ENCODE measurements at places on chromosomes 7 and 10.
A peak's percentile ranks its signal among the peaks of the same experiment; 100 is the strongest.

DNA sequence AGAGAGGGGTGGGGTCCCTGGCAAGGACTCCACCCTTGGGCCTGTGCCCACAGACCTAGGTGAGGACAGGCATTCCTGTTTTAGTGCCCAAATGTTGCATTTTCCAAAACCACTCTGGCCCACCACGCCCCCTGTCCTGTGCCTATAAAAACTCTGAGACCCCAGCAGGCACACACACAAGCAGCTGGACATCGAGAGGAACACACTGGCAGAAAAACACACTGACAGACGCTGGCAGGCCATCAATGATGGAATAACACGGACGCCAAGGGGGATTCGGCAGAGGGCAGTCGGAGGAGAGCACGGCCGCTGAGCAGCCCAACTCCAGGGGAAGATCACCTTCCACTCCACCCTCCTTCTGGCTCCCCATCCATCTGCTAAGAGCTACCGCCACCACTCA, 386.9 kb upstream of the AUTS2 start:
- no peak for DNase-seq

DNA sequence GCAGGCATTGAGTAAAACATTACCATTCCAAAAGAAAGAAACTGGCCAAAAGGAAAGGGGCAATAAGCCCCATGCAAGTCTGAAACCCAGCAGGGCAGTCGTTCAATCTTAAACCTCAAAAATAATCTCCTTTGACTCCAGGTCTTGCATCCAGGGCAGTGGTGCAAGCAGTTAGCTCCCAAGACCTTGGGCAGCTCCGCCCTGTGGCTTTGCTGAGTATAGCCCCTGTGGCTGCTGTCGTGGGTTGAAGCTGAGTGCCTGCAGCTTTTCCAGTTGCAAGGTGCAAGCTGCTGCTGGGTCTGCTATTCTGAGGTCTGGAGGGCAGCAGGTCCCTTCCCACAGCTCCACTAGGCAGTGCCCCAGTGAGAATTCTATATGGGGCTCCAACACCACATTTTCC, 580.1 kb upstream of the AUTS2 start:
- DNase-seq: no peak

- DNase-seq: no peak
These were observed 23.0 kb downstream of the WAPL start for GRCh38 chr10:86498598-86498997.

GRCh38 chr10:62708569-62708968, 96.0 kb upstream of the ADO start:
- DNase-seq: no peak

DNA sequence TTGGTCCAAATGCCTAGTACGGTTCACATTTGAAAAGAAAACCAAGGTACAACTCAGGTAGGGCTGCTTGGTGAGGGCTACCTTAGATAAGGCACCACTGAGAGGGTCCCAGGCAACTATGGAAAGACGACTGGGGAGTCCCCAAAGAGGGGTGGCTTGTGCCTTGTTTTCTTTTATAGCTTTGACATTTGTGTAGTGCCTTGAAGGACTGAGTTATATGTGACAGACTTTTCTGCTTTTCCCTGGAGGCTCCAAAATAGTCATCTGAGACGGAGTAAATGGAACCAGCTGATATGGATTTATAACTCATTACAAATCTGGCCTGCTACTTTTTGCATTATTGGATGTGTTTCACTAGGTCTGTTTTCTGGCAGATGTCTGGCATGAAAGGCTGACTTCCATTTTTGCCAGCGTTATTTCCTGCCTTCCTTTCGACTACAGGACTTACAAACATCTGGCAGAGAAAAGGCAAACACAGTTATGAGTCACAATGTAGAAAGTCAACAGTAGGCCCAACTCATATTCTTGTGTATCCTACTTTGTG, 88.2 kb upstream of the IMMP2L start:
- no peak for DNase-seq

GRCh38 chr10:122164815-122165483, 106.1 kb upstream of the BTBD16 start:
- no peak for DNase-seq

DNA sequence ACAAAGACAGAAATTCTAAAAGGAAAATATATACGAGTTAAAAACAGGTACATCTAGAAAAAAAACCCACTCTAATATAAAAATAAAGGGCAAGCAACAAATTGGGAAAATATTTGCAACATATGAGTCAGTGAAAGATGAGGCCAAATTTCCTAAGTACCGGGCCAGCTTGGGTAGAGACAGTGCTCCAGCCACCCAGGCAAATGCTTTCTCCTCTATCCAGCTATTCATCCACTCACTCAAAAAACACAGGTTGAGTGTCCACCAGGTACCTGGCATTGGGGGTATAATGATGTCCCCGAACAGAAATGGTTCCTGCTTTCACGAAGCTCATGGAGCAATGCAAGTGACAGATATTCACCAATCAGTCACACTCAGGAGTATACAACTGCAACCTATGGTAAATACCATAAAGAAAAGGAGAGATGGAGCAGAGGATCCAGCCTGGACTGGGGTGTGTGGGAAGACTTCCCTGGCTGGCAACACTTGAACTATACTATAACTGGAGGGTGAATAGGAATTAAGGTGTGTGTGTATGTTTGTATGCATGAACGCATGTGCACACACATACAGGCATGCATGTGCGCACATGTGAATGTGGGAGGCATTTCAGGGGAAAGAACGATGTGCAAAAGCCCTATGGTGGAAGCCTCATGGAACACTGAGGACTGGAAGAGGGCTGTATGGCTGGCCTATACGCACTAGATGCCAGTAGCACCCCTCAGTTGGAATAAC, 2.3 kb downstream of the ARHGAP22 start:
- no peak for DNase-seq

GRCh38 chr7:4791738-4792536, 16.5 kb downstream of the AP5Z1 start:
- DNase-seq: no peak

- DNase-seq: no peak
These were observed 2.7 kb downstream of the PUS7 start for GRCh38 chr7:105519353-105519752.

DNA sequence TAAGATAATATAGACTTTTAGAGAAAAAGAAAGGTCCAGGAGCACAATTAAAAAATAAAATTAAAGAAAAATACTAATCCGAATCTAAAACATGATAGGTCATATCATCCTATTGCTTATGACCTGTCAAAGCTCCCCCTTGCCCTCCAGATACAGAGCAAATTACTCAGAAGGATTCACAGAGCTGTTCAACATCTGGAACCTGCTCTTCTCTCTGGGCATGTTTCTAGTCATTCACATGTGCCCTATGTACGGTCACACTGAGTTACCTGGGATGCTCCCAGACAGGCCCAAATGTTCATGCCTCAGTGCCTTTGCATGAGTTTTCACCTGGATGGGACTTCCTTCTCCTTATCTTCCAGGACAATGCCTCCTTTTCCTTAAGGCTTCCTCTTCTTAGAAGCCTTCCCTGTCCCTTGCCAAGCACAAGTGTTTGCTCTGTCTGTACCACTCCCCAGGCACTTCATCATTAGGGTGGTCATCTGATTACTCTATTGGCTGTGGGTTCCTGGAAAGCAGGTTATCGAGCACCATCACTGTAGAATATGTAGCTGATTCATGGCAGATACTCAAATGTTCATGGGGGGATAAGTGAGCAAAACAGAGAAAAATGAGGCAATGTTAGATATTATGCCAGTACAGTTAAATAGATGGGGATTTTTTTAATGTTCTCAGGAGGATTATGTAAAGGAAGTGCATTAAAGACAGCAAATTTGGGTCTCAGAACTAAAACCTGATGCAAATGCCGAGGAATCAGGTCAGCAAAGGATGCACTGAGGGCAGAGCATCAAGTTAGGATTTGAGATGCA, 12.0 kb upstream of the AOAH start:
- no peak for DNase-seq

- DNase-seq: no peak
These were observed 24.4 kb downstream of the TSPAN12 start for GRCh38 chr7:120833546-120833945.

- no peak for DNase-seq
These were observed 271.9 kb upstream of the DGKB start for GRCh38 chr7:15174485-15174884.

- no peak for DNase-seq
These were observed 573.3 kb downstream of the GALNT17 start for GRCh38 chr7:71705217-71705616.

GRCh38 chr7:70178211-70178610, 579.9 kb downstream of the AUTS2 start:
- DNase-seq: no peak

DNA sequence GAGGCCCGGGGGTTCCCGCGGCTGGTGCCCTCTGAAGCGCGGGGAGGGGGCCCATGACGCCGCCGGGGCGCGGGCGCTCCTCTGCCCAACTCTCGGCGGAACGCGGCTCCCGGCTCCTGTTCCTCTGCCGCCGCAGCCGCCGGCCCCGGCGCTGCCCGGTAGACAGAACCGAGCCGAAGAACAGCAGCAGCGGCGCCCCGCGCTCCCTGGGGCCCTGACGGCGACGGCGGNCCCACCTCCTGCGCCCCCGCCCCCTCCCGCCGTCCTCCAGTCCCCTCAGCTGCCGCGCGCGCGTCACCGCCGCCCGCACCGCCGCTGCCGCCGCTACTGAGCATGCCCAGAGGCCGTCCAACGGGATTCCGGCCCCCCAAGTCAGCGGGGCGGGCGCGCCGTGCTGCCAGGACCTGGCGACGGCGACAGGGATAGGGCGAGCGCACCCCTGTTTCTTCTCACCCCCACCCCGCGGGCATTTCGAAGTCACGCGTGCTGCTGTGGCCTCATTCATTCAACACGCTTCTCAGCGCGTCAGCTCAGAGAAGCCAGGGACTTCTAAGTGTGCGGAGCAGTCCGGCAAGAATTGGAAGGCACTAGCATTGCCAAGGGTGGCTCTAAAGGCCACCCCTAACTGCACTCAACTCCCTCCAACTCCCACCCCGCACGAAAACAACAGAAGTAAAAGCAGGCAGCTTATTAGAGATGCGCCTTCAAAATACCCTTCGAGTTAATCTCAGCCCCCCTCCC, at the start of gene IPMK:
TSS of gene IPMK (minus strand) at position 182 of the 741 bp plus-strand sequence. CDS start 283 bp downstream, outside the sequence.
- peak; percentile 85 for DNase-seq

DNA sequence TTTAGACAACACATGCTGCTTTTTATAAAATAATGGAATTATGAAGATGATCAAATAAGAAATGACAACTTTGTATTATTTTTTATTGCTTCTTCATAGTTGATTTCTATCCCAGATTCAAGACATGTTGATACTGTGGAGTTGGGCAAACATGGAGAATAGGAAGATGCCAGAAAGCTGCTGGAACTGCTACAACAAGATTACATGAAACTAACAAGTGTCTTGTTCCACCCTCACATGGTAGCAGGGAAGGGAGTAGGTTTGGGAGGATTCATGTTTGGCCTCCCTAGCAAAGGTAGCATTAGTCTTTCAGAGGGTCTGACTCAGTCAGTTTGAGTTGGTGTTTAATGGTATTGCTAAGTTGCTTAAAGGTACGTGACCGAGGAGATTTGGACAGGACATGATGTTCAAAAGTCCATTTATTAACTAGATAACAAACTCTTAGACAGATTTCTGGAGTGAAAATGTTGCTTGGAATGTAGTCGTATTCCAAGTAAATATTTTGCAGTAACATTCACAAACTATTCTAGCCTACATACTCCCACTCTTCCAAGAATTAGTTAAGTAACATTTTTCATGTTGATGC, 33.1 kb downstream of the PRR15 start:
- DNase-seq: no peak

DNA sequence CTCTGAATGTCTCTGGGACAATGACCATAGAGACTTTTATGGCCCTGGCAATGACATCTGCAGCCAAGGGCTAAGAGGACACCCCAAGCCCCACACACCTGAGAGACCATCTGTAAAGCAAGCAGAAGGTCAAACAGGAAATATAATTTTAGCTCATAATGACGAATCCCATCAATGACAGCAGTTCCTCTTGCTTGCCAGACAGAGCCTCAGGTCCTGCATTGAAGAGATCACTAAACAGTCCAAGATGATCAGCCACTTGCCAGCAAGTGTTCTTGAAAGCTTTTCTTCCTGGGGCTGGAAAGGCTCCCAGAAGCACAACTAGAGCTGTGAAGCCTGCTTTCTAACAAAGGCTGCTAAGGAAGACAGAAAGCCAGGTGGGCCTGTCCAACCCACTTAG, 993.7 kb upstream of the AUTS2 start:
- no peak for DNase-seq

DNA sequence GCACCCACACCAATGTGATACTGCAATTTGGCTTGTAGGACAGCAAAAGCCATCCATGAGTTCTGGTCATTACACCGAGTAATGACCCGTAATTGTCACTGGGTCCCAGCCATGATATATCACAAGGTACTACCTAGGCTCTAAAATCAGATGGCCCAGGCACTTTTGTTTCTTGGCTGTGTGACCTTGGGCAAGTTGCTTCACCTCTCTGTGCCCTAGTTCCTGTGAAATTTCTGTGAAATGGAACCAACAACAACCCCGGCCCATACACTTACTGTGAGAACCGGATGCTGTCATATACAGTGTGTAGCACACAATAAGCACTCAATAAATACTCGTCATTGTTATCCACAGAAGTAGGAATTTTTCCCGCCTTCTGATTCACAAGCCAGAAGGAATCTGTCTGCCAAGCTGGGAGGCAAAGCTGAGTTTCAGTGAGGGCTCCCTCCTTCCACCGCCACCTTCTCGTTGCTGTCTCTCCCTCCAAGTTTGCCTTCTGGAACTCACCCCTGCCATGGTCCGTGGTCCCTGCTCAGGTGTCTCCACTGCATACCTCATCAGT, 6.4 kb upstream of the CYTH3 start:
- DNase-seq: no peak

GRCh38 chr7:92092210-92092609, 42.1 kb downstream of the CYP51A1 start:
- DNase-seq: no peak

GRCh38 chr10:3761904-3762303, 23.1 kb downstream of the KLF6 start:
- DNase-seq: no peak

Measured in GF-D8 (cell line).